T follicular helper cell (primary cell): ENCODE measurements at places on chromosomes 3 and 15.

DNA sequence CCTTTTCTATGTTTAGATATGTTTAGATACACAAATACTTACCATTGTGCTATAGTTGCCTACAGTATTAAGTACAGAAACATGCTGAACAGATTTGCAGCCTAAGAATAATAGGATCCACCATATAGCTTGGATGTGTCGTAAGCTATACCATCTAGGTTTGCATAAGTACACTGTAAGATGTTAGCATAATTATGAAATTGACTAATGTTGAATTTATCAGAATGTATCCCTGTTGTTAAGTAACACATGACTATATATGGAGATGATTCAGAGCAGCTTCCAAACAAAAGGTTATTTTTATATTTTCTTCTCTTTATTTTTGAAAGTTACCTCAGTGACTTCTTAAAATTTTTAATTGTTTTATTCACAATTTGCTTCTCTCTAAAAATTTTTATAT, 2.4 kb downstream of the SLC28A2 start:
- no peak for DNase-seq

DNA sequence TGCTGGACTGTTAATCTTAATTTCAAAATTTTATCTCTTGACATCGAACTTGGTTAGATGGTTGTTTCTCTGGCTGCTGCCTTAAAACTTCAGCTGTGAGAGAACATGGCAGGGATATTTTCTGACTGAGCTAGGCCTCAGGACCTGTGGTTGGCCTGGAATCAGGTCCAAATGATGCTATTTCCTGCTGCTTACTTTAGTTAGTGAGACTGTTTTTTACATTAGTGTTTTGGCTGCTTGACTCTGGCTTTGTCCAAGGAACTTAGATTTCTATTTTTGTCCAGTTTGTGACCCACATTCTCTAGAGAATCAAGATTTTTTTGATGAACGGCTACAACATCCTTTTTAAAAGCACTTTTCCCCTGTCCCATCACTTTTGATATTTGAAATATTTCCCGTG, 497.9 kb upstream of the SGO1 start:
- DNase-seq = no peak

DNA sequence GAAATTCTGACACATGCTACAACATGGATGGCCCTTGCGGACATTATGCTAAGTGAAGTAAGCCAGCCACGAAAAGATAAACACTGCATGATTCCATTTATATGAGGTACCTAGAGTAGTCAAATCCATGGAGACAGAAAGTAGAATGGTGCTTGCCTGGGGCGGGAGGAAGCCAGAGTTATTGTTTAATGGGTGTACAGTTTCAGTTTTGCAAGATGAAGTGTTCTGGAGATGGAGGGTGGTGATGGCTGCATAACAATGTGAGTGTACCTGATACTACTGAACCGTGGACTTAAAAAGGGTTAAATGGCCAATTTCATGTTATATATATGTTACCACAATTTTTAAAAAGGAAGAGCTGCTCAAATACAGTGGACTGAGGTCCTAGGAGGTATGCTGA, 66.9 kb downstream of the SEMA5B start:
- no peak for DNase-seq

- DNase-seq = no peak
Observed at GRCh38 chr3:41265823-41266273, 66.5 kb downstream of the CTNNB1 start.

DNA sequence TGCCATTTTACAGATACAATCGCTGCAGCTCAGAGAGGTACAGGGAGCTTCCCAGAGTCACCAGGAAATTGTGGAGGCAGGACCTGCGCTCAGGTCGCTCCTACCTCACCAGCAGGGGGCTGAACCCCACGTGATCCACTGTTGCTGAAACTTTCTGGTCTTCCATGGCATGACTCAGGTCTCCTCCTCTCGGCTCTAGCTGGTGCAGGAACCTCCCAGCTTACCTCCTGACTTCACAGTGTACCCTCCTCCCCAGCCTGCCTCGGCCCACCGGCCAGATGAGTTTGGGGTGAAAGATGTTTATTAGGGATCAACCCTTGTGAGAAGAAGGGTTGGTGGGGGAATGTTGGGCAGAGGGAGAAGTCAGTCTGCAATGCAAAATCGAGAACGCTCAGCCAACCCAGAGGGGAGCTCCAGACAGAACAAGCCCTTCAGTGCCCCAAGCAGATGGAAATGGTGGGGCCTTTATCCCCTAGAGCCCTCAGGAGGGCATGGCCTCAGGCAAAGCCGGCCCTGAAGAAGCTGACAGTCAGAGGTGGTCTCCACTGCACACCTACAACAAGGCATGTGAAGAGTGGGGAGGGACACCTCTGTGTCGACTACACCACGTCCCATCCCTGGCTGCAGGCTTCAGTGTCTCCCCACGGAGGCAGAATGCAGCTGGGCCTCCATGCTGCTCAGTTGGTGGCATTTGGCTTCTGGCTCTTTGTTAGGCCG, 118.6 kb upstream of the PRR20G start:
- no peak for DNase-seq

DNA sequence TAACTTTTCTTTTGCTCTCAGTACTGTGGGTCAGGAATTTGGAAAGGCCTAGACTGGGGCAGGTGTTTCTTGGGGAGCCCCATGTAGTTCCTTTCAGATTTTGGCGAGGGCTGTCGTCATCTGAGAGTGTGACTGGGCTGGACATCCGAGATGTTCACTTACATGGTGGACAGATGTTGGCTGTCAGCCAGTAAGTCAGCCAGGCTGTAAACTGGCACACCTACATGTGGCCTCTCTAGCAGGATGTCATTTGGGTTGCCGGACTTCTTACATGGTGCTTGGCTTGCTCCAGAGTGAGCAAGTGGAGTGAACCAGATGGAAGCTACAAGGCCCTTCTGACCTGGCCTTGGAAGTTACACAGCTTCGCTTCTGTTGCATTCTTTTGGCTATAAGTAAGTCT, 20.7 kb downstream of the TATDN2 start:
- no peak for DNase-seq
